ENCODE measurements at places on chromosomes 6 and 20.

- DNase-seq, result no peak
These were observed 8.1 kb upstream of the APCDD1L start for GRCh38 chr20:58523072-58523970.

DNA sequence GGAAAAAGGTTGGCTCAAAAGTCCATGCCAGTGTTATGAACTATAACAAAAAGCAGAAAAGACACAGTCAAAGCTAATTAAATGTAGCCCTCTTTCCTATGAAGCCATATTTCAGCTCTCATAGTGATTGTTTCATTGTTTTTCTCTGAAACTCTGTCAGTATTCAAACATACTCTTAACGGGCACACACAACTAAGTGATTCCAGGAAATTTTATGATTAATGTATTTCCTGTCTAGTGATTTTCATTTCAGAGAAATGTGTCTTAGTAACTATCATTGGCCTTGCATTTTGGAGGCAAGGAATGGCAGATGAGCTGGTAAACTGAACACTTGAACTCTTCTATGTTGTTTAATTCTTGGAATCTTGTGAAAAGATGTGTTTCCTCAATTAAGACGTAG, 68.0 kb downstream of the CLVS2 start:
- no peak for DNase-seq

DNA sequence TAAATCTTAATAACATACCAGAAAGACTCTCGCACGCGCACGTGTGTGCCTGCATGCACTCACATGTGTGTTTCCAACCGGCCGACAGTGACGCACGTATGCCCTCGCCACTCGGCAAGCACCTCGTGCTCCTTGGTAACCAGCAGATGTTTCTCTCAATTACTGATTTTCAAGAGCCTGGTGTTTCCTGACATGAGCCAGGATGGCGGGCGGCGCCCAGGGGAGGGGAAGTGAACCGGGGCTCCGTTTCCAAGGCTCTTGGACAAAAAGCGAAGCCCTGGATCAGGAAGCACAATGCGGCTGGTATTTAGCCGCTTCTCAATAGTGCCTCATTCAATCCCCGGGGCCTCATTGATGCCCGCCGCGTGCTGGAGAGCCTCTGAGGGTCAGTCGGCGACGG, 37.7 kb downstream of the PMEPA1 start:
- DNase-seq, result no peak

DNA sequence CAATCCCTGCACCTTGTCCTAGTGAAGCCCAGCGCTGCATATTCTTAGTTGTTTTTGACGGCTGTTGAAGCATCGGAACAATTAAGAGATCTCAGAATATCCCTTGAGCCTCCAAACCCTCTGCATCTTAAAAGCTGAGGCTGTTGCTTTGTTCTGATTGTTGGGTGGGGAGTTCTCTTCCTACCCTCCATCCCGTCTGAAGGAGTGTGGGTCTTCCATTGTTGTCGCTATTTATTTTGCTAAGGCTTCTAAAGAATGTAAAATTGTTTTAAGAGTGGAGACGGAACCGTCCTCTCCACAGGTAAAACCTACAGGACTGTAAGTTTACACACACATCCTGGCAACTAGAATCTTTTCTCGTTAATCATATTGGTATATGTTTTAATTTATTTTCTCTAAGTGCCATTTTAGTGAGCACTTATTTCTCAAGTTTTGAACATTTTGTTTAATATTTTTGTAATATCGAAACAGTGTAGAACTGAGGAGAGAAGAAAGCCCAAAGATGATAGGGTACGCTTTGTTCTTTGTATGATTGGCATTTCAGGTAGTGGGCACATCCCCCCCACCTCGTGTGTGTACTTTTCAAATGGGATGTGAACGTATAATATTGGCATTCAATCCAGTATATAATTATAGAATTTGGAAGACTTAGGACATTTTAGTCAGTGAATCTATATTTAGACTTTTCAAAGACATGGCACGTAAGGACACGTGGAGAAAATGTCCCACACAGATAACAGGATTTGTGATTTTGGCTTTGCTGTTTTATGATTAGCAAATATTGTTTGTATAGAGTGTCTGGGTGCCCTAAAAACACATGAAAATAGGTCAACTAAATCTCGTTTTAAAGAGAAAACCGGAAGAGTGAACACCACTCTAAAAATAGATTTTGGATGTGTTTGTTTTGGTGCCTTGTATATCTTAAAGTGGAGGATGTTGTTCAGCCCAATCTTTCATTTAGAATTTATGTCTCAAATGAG, 1.3 kb downstream of the RNF146 start:
- no peak for DNase-seq

DNA sequence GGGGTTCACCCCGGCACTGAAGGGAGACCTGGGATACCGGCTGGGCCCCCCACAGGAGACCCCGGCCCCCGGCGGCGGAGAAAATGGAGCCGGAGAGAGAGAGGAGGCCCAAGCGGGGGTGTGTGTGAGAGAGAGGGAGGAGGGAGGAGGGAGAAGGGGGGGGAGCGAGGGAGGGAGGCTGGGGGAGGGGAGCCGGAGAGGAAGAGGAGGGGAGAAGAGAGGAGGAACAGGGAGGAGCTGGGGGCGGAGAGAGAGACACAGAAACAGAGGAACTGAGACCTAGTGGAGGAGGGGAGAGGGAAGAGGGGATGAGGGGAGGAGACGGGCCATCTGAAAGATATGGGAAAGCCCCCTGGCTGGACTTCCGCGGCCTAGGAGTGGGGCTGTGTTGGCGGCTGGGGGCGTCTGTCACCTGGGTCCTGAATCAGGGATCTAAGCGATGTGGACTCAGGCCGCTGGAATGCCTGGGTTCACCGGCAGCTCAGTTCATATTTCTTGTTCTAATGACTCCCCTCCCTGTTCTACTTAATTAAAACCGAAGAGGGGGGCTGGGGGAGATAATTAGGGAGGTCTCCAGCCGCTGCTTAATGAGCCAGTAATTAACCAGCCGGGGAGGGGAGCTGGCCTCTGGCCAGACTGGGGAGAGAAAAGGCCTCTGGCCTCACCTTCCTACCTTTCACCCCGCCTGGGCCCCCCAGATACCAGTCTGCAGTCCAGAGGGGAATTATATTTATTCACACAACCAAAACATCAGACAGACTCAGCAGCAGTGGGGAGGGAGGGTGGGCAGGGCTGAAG, at the start of gene PBX2:
TSS of gene PBX2 (minus strand) at position 149 of the 798 bp plus-strand sequence. CDS start 287 bp downstream, outside the sequence.
- peak; percentile 87 for DNase-seq

- DNase-seq, result no peak
These were observed 116.5 kb upstream of the LAMP5 start for GRCh38 chr20:9397928-9398327.

DNA sequence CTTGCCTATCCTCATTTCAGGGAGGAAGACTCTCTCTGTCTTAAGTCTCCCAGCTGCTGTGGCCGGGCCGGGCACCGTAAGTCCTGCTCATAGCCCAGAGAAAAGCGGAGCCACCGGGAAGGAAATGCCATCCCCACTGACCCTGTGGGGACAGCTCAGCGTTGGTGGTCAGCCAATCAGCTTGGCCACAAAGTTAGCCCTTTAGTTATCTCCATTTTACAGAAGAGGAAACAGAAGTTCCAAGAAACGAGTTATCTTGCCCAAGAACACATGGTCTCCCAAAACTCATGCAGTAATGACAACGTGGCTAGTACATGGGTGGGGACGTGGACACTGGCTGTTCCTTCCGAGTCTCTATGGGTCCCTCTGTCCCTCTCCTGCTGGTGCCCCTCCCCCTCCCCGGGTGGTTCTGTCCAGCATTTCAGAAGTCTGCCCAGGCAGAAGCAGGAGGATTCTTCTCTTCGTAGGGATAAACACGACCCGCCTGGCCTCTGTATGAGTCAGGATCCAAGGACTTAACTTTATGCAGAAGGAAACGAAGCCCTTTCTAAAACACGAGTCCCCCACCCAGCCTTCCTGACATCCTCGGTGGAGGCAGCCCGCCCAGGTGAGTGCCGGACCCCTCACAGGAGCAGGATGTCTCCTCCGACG, 273.8 kb downstream of the CDH4 start:
- no peak for DNase-seq

DNA sequence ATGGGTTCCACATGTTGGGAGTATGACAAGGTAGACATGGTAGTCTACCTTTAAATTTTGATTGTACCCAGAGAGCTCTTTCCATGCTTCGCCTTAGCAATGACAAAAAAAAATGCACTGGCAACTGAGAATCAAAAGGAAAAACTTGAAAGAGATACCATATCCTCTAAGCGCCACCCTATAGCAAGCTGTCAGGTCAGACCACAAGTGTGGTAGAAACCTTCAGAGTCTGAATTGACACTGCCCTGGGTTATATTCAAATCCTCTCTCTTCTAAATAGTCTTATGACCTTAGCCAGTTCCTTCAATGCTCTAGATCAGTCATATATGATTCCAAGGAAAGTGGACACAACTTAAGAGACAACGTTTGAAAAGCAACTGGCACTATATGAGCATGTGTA, 45.6 kb upstream of the SMLR1 start:
- no peak for DNase-seq

- no peak for DNase-seq
These were observed 167.9 kb upstream of the SYNCRIP start for GRCh38 chr6:85810558-85810957.

GRCh38 chr20:15654208-15654649, 919.0 kb downstream of the KIF16B start:
- DNase-seq, result no peak

DNA sequence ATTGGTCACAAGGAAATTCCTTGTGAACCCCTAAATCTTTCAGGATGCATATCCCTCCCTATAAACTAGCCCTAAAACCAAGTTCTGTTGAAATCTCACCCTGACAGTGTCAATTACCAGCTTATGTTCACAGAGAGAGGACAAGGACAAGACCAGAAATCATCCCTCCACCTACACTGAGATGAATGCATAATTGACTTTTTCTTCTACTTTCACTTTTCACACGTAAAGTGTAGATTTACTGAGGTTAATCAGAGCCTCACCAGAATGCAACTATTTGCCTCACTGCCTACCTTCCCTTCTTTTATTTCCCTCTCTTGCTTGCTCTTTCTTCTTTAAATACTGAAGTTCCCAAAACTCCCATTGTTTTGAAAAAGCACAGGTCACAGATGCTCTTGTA, 15.3 kb upstream of the NKAIN2 start:
- no peak for DNase-seq

DNA sequence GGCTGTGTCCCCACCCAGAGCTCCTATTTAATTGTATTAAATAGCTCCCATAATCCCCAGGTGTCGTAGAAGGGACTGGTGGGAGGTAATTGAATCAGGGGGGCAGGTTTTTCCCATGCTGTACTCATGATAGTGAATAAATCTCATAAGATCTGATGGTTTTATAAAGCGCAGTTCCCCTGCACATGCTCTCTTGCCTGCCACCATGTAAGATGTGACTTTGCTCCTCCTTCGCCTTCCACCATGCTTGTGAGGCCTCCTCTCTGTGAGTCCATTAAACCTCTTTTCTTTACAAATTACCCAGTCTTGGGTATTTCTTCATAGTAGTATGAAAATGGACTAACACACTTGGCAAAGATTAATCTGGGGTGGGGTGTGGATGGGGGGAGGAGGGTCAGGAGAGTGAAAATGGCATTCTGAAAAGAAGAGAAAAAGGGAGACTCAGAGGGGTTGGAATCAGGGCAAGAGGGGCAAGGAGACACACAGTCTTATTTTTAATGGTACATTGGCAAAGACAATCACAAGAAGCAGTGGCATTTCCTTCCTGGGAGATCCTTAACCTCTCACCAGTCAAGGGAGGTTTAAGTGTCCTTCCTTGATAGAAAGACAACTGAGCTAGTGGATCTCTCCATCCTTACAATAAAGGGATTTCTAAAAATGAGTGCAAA, 37.5 kb upstream of the NOX3 start:
- DNase-seq, result no peak

- no peak for DNase-seq
These were observed 147.1 kb upstream of the RALGAPA2 start for GRCh38 chr20:20859510-20859909.

- no peak for DNase-seq
These were observed 23.4 kb upstream of the SLCO4A1 start for GRCh38 chr20:62618611-62619529.

- DNase-seq, result no peak
These were observed 47.3 kb downstream of the DAAM2 start for GRCh38 chr6:39839445-39839844.

DNA sequence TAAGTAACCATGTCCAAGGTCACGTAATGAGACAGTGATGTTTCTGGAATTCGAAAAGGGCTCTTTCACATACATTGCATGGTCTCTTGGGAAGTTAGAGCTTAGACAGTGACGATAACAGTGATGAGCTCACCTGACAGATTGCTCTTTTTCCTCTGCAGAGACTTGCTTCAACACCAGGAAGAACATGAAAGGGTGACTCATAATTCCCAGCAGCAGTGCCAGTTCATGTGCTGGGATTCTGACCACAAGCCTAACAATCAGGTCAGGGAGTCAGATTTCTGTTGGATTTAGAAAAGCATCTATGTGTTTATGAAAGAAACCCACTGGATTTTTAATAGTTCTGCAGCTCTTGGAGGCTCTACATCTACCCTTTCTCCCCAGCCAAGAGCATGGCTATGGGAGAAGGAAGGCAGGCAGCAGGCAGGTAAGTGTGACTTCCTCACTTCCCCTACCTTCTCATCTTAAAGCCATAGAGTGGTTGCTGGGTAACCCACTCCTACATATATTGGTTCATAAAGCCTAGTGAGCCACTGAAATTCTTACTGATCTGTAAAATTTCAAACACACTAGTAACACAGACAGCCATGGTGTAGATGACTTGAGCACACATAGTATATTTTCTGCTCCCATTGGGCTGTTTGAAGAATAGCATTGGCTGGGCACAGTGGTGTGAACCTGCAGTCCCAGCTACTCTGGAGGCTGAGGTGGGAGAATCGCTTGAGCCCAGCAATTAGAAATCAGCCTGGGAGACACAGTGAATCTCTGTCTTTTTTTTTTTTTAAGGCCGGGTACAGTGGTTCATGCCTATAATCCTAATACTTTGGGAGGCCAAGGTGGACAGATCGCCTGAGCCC, 44.4 kb upstream of the LOC128125822 start:
- DNase-seq, result peak; percentile 69

DNA sequence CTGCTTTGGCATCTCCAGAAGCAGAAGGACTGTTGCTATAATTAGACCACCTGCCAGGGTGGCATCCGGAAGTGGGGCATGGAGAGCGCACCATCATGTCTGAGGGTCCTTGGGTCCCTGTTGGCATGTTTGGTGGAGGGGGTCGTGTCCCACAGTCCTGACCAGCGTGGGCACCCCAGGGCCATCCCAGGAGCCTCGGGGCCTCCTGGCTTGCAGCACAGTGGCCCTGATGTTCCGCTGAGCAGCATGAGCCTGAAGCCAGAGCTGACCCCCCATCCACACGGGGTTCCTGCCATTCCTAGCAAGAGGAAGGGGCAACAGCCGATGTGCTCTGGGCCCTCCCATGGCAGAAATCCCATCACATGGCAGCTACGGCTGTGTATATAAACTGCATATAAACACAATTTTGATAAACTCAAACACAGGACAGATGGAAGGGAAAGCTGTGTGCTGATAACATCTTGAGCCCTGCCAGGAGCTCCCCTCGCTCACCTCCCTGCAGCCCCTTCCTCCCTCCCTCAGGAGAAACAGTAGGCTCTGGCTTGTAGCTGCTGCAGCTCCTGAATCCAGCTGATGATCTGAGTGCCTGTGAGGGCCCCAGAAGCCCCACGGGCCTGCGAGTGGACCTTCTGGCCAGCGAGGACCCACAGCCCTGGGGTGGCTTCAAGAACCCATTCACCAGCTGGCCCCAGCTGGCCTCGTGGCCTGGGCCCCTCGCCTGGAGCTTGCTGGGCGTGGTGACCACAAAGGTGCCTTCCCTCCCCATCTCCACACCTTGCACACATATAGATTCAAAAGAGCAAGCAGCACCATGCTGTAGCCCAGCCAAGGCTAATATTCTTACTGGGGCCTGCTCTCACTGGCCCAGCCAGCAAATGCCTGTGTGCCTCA, 321.6 kb downstream of the CDH4 start:
- no peak for DNase-seq

GRCh38 chr20:54219751-54220426, 12.0 kb downstream of the PFDN4 start:
- no peak for DNase-seq
